Stimulated activated CD8-positive, alpha-beta memory T cell treated with anti-CD3 and anti-CD28 coated beads, Interleukin-15, amount 100 ng/mL, for 24 hours (primary cell): ENCODE measurements at places on chromosomes 2 and 18.

DNA sequence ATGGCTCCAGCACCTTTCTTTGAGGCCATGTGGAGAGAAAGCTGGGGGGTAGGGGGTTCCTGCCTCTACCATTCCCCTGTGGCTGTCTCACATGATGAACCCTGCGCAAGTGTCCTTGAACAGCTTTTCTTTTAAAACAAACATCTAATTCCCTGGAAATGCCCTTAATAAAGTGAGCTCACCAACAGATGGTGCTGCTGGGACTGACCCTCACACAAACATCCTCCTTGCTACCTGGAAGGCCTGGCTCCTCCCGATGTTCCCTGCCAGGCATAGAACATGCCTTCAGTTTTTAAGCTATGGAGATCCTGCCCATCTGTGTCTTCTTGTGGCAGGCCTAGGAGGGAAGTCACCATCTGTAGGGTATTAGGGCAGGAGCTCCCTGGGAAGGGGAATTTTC is 60.7 kb upstream of the GATA6 start:
- no peak for DNase-seq

DNA sequence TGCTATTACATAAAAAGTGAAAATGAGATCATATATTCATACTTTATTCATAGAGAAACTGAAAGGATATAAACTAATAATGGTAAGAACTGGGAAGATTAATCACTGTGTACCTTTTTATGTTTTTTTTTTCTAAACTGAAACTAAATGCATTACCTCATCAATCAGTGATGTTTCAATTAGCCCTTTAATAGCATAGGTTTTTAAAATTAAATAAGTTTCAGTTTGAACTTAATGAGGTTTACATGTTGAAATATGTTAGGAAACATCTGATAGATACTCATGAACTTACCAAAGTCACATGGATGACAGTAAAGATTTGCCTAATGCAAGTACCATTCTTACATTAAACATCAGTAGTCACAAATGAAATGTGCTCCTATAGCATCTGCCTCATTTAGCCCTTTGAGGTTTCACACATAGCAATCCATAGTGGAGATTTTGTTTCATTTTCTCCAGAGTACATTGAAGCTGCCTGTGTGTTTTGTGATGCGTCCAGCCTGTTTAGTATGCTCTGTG is 8.9 kb downstream of the MAPRE2 start:
- DNase-seq, result no peak

GRCh38 chr18:10213526-10213925 is 240.9 kb upstream of the APCDD1 start:
- DNase-seq, result no peak

DNA sequence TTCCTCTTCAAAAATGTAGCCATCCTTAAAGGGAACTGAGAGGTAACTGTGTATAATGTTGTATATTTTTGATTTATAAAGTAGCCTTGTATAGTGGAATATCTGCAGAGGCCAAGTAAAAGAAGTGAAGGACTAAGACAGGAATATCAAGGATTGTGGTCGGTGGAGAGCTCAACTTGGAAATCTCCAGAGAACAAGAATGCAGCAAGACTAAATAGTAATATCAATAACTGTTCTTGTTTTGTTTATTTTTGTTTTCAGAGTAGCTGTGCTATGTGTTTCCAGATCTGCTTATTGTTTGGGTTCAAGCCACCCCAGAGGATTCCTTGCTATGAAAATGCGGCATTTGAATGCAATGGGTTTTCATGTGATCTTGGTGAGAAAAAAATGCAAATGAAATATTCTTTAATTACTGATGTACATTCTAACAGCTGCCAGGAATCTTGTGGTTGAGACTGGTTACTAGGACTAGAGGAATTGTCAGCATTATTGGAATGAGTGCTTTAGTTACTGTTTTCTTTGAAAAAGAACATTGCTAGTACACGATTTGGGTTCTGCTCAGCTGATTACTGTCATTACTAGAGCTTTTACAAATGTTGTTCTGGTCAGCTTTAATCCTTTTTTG is 25.0 kb downstream of the FASTKD2 start:
- no peak for DNase-seq

DNA sequence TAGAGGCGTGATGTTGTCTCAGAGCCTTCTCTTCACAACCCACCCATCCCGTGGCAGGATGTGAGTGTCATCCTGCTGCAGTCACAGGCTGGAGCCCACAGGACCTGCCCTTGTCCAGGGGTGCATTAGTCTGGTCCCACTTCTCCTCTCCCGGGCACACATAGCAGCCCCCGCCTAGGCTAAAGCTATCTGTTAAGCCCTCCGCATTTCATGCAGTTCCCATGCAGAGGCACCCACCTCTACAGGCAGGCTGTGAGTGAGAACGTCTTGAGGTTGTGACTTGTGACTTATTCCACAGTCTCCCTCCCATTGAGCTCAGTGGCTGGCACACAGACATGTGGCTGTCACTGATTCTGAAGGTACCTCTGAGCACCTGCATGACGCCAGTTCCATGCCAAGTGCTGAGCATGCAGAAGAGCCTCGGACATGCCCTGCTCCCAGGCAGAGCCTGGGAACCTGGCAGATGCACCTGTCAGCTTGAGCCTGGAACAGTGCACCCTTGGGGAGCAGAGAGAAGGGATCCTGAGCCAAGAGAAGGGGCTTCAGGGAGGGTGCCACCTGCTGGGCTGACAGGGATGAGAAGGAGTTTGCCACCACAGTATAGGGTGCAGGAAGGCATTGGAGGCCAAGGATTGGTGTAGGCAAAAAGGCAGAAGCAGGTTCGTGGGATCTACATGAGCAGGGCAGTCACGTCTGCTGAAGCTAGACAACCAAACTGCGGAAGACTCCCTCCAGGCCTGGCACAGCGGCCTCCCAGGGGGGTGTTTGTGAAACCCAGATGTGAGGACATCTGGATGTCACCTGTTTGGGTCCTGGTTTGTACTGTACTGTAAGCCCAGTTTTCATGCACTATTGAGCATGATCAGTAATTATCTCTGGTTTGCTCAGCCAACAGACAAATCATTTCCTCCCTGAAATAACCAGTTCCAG is 213.6 kb downstream of the GLI2 start:
- no peak for DNase-seq
